Kidney tubule cell (primary cell): ENCODE measurements at places on chromosomes 4 and X.

- no peak for DNase-seq
These were observed 1.8 kb downstream of the USP11 start for GRCh38 chrX:47234583-47234982.

- no peak for DNase-seq
These were observed 91.6 kb upstream of the LNX1 start for GRCh38 chr4:53682908-53683307.

DNA sequence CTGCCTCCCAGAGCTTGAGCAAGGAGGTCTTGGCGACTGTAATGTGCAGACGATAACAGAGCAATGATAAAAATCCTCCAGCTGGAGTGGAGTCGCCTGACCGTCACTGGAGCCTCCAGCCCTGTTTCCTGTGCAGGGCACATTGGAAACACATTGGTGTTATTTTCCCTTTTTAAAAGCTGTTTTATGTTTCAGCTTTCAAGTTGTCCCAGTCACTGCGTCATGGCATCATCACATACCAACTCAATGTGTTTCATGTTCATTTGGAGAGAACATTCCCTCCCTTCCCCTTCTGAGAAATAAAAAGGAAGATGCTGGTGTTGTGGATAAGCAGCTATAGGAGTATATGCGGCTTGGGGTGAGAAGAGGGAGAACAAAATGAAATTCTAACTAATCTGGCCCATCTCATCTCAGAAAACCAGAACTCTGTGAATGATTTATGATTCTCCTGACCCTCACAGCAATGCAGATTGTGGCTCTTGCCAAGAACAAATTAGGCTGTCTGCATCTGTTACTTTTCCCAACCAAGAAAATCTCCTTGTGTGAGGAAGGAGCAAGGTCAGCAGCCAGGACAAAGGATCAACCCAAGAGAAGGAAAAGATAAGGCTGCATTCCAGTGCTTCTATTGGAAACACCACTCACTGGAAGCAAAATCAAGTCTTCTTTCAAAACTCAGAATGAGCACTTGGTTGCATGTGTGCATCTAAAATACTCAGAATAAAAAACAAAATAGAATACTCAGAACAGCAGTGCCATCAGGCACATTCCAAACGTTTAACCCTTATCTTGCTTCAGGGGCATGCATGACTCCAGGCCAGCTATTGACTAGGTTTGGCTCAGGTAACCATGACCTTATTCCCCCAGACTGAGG, 134.4 kb downstream of the RASL11B start:
- no peak for DNase-seq

DNA sequence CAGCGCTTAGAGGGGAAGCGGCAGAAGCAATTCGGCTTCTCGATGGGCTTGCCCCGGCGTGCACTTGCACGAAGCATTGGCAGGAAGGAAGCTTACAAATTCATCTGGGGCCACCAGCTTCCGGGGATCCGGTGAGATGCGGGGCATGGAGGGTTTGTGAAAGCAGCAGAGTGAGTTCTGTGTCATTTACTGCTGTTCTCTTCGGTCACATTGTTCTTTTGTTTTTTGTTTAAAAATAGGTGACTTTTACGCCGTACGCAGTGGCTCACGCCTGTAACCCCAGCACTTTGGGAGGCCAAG, 47.0 kb downstream of the ASMT start:
- DNase-seq, result no peak

GRCh38 chr4:24754571-24754970, 40.8 kb upstream of the SOD3 start:
- DNase-seq, result peak; percentile 90

DNA sequence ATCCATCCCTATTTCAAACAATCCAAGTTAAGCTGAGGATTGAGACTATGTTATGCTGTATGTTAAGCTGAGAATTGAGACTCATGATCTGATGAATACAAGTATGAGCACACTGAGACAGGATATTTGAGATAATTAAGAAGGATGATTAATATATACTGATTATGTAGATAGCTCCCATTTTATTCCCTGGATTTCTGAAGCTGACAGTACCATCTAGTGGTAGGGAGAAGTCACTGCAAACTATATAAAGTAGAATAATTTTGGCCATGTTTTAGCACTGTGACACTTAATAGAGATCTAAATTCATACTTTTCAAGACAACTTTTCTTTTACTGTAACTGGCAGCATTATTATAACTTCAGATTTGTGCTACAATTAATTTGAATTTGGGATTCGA, 63.8 kb upstream of the HPRT1 start:
- DNase-seq, result peak; percentile 29

DNA sequence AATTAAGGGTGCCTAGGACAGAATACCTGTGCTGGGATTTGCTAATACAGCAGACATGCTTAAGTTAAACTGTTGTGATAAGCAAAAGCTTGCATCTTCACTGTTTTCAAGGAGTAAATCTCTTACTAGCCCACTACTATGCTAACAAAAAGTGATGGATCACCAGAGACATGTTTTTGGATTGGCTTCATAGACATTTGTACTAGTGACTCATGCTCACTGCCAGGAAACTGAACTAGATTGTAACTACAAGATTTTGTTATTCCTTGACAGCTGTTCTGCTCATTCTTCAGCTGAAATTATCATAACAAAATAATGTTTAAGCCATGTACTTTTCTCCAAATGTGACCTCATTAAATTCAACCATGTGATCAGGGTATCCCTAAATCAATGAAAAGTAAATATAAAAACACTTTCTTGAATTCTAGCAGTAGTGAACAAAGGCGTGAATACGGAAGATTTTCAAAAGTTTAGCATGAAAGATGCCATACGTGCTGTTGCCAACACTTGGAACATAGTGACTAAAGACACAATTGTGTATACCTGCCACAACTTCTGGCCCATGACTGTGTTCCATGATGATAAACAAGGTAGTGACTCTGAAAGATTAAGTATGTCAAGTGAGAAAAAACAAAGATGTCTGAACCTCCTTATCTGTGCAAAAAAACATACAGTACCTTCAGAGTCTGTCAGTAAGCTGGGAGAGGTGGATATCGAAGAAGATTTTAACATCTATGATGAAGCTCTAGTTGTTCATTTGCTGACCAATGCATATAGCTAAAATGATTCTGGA, 154.0 kb downstream of the BTC start:
- peak; percentile 48 for DNase-seq

GRCh38 chr4:152000518-152000917, 239.7 kb upstream of the GATB start:
- no peak for DNase-seq

- DNase-seq, result peak; percentile 72
These were observed 18.7 kb downstream of the FAM184B start for GRCh38 chr4:17762726-17763125.

DNA sequence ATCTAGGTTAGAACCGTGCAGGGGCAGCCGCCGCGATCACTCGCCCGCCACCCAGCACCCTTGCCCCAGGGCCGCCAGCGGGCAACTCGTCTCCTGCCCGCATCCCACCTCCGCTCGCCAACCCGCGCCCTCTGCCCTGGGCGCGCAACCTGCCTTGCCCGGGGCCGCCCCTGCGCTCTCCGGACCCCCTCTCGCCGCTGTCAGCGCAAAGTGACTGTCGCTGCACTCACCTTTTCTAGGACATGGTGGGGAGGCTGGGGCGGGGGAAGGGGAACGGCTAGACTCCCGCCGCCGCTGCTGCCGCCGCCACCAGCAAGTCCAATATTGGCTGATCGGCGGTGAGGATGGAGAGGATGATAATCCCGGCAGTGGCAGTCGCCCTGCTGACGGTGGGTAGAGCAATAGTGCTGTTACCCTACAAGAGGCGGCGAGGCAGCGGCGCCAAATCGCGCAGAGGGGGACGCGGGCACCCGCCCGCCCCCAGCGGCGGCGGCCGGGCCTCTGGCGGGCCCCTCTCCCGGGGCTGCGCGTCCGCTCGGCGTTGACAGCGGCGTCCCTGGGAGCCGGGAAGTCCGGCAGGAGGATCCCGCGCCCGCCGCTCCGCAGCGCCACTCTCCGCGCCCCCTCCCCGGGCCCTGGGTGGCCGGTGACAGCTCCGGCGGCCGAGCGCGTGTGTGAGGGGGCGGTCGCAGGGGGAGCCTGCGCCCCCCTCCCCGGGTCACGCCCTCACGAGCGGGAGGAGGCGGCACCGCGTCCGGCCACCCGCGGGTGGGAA, 2.3 kb upstream of the NR3C2 start:
- peak; percentile 30 for DNase-seq

GRCh38 chr4:75207902-75208301, 275.0 kb downstream of the PARM1 start:
- DNase-seq, result no peak

- no peak for DNase-seq
These were observed 29.6 kb downstream of the RAB40AL start for GRCh38 chrX:102966701-102967100.

DNA sequence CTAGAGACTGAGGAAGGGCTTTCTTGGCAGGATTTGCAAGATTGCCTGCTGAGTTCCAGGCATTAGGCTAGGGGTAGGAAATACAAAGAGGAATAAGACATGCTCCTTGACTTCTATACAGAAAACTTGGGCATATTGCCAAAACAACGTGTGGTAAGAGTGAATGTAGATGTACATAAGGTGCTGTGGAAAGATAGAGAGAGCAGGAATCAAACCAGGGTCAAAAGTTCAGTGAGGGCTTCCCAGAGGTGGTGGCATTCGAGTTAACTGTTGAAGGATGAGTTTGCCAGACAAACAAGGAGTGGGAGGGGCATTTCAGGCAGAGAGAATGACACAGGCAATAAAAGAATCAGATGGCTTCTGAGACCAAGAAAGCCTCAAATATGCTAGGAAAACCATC, 187.9 kb downstream of the KDR start:
- DNase-seq, result no peak

DNA sequence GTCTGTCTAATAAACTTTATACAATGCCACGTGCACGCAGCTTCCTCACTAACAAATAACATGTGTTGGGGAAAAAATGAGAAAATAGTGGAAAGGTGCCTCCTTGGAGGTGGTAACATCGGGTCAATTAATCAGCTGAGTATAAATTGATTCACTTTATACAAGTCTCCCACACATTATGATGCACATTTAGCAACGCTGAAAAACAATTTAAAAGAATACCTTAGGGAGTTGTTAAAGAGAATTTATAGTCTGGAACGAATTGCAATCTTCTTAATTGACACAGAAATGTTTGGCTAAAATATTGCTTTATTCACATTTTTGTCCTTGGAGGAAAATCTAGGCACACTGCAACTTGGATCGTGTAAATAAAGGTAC, 84.2 kb downstream of the HPRT1 start:
- DNase-seq, result no peak

DNA sequence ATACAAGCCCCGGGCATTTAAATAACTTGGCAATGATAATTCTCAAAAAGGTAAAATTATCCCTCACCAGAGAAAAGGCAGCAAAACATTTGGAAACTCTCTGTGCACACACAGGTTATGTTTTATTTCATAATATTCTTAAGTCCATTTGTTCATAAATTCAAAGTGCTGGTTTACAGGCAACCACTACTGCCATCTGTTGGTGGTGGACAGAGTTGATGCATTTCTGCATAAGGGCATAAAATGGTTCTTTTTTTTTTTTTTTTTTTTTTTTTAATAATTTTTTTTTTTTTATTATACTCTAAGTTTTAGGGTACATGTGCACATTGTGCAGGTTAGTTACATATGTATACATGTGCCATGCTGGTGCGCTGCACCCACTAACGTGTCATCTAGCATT, 31.5 kb upstream of the IL21 start:
- DNase-seq, result peak; percentile 45

- DNase-seq, result peak; percentile 47
These were observed 249.3 kb upstream of the PRKX start for GRCh38 chrX:3962511-3963311.

- DNase-seq, result no peak
These were observed 188.0 kb upstream of the C1QTNF7 start for GRCh38 chr4:15239866-15240265.

GRCh38 chr4:180578175-180578574, 1665.0 kb upstream of the TENM3 start:
- DNase-seq, result no peak

DNA sequence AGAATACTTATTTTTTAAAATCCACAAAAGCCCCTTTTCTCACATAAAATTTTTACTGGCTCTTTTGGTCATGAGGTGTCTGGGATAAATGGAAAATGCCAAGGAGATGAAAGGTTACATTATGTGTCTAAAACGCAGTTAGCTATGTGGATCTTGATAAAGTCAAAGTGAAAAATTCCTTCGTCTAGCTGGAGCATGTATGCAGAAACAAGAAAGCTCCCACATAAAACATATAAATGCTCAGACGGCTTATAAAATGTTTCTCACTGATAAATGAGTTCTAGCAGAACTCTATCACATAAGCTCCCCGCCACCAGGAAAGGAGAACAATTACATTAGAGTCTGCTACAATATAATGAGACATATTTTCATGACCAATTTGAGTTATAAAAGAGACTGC, 83.8 kb downstream of the TBC1D9 start:
- no peak for DNase-seq

DNA sequence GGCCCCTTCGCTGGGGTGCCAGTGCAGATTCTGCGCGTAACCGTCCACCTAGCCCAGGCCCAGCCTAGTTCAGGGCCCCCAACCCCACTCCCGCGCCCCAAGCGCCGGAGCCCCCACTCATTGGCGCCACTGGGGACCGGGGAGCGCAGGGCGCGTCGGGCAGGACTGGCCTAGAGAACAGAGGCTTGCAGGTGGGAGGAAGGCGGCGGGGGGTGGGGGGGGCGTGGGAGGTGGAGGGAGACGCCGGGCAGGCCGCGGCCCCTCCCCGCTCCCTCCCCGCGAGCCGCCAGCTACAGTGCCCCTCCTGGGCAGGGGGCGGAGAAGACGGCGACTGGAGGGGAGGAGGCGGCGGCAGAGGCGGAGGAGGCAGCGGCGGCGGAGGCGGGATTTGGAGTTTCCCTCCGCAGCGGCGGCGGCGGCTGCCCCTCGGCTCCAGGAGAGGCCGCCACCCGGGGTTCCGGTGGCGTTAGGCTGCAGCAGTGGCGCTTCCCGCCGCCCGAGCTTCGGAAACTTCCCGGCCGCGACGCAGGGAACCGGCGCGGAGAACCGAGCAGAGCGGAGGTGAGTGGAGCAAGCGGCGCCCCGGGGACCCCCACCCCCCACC, 4.8 kb upstream of the DUSP9 start:
- DNase-seq, result no peak

DNA sequence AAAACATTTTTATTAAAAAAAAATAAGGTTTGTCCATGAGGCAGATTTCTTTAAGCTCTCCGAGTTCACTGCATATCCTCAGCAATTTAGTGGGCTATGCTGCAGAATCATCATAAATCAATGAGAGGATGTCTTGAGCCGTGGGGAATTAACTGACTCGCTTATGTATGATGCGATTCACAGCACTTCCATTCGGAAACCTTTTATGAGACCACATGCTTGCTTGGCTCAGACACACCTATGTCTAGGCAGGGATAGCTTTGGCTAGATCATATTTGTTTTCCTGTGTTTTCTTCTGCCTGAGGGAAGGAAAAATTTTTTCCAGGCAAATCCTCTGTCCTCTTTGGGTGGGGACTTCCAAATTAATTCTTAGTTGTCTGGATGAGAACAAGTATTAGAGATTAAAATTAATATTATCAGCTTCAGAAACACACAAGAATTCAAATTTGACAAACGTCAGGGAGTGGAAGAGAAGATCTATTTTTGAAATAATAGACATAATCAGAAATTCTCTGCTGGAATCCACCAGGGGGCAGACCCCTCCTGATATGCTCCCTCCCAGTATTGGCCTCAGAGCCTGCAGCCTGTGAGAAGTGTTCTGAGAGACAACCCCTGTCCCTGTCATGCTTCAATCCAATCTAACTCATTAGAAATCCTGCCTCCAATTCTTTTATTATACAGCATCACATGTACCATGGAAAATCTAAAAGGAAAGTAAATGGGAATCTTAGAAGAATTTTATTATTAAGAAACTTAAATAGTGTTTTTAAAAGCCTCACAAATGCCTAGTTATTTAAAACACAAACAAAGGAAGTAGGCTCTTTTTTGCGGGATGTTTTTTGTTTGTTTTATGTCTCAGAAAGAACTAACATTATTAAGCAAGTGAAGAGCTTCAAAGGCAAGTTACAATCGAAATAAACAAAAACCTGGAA, 345.1 kb upstream of the TACR3 start:
- peak; percentile 50 for DNase-seq
